ENCODE measurements at places on chromosomes 16 and 17.

DNA sequence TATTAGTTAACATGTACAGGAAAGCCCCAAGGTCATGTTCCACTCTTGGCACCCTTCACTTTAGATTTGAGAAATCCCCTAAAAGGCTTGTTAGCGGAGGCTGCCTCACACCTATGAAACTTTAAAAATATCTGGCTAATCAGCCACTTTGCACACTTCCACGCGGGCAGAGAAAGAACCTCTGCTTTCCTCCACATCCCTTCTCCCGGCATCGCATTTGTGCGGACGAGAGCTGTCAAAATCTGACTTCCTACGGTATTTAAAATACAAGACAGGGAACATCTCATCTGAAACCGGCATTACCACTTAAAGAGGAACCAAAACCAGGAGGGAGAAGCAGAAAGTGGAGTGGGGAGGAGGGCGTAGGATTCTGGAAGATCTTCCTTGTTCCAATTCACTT lies 422.3 kb downstream of the TMEM114 start:
- DNase-seq, result no peak

- DNase-seq, result no peak
Measured at GRCh38 chr16:64292953-64293352, 828.9 kb downstream of the CDH11 start.

GRCh38 chr16:14528306-14528705 lies 101.8 kb downstream of the PARN start:
- DNase-seq, result no peak

GRCh38 chr16:64409783-64410210 lies 712.1 kb downstream of the CDH11 start:
- DNase-seq, result no peak

GRCh38 chr16:11955713-11956123 lies 9.3 kb upstream of the TNFRSF17 start:
- no peak for DNase-seq

- DNase-seq, result peak; percentile 79
Measured at GRCh38 chr17:76272541-76273444, 7.6 kb downstream of the UBALD2 start.
